ENCODE measurements at places on chromosomes 4 and X.
A peak's percentile ranks its signal among the peaks of the same experiment; 100 is the strongest.

- DNase-seq: no peak
Observed at GRCh38 chrX:121333942-121334341, 286.5 kb downstream of the GLUD2 start.

DNA sequence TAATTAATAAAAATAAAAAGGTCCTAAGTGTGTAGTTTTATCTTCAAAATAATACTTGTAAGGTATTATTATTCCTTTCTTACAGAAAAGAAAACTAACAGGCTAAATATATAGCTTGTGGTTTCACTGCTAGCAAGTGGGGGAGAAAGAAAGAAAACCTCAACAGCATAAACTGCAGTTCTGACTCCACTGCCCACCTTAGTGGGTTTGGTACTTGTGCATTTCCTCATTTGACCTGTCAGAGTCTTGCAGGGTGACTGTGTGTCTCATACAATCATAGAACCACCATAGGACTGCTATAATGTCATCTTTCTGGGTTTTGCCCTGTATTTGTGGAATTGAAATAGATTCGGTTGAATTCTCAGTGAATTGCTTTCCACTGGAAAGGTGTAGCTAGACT, 94.7 kb upstream of the PUDP start:
- DNase-seq: no peak

DNA sequence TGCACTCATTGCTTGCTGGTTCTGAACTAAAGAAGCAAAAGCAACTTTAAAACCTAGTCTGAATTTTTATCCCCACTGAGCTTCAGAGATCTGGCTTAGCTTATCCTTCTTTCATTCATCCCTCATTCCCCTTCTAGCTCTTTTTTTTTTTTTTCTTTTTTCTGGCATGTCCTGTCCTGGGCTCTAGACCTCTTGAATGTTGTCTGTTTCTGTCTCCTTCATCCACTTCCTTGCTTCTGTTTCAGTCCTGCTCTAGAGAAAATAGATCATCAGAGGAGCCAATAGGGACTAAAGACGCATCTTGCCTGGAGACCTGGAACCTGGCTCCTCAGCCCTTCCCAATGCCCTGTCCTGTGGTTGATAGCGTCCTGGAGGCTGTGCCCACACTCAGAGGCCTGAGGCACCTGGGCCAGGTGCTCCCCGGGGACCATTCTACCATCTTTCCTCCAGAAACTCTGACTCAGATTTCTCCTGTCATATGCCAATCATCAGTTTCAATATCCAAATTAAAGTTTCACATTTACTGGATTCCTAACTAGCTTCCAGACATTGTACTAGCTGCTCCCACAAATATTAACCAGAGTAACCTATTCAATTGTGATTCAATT, 115.7 kb upstream of the GATB start:
- DNase-seq: no peak

DNA sequence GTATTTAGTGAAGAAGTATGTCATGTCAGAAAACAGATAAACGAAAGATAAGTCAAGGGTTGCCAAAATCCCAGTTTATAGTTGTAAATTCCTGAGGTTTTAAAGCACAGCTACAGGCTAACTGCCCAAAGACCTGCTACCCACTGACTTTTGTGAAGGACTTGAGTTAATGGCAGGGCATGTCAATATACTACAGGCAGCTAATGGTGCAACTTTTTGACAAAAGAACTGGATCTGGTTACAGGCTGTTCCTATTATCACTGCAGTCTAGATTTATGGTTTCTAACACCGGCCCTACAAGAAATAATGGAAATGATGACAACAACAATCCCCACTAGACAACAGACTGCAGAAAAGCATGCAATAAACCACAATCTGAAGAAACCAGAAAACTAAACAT, 6.4 kb downstream of the SCML2 start:
- no peak for DNase-seq

- peak; percentile 43 for DNase-seq
Observed at GRCh38 chr4:95193391-95194224, 355.2 kb downstream of the UNC5C start.

- DNase-seq: no peak
Observed at GRCh38 chrX:9663216-9663615, 102.4 kb downstream of the GPR143 start.

GRCh38 chr4:102734591-102735385, 26.0 kb downstream of the MANBA start:
- DNase-seq: no peak

DNA sequence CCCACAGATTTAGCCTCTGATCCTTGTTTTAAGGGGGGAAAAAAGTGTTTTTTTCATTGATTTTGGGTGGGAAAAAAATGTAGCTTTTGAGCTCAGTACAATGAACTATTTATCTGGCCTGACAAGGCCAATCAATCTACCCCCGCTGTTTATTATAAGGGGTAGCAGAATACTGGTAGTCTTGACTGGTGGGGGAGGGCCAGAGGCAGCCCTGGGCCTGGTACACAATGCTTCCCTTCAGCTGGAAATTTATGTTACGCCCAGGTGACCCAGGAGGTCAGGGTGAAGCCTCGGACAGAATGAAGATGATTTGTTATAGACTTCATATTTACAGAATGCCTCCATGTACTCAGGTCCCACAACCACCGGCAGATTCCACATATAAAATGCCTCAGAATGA, 143.2 kb downstream of the SH3KBP1 start:
- no peak for DNase-seq

GRCh38 chrX:110108381-110108821, 105.5 kb downstream of the TMEM164 start:
- peak; percentile 61 for DNase-seq

- DNase-seq: no peak
Observed at GRCh38 chr4:76546759-76547742, 112.0 kb downstream of the SHROOM3 start.

DNA sequence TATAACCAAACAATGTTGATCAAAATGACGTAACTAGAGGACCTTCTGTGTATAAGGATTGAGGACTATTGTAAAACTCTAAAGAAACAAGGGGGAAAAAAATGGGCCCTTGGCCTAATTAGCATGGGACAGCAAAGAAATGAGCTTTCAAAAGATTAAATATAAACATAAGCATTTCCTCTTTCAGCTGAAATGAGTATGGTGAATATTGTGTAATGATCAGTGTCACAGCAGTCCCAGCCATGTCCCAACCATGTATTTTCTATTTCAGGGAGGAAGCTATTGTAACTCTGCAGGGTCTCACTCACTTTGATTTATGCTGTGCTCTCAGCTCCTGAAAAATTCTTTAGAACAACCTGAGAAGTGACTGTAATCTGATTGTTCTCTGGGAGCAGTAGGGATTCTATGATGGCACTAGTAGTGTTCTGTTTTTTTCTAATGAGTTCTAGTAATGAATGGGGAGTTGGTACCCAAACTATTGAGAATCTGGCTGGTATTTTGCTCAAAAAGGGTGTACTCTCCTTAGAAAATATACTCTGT, 25.8 kb downstream of the ANXA10 start:
- DNase-seq: no peak

GRCh38 chrX:48899078-48899410, 1.3 kb downstream of the PQBP1 start:
- no peak for DNase-seq

- no peak for DNase-seq
Observed at GRCh38 chr4:110609044-110609750, 13.7 kb downstream of the PITX2 start.

DNA sequence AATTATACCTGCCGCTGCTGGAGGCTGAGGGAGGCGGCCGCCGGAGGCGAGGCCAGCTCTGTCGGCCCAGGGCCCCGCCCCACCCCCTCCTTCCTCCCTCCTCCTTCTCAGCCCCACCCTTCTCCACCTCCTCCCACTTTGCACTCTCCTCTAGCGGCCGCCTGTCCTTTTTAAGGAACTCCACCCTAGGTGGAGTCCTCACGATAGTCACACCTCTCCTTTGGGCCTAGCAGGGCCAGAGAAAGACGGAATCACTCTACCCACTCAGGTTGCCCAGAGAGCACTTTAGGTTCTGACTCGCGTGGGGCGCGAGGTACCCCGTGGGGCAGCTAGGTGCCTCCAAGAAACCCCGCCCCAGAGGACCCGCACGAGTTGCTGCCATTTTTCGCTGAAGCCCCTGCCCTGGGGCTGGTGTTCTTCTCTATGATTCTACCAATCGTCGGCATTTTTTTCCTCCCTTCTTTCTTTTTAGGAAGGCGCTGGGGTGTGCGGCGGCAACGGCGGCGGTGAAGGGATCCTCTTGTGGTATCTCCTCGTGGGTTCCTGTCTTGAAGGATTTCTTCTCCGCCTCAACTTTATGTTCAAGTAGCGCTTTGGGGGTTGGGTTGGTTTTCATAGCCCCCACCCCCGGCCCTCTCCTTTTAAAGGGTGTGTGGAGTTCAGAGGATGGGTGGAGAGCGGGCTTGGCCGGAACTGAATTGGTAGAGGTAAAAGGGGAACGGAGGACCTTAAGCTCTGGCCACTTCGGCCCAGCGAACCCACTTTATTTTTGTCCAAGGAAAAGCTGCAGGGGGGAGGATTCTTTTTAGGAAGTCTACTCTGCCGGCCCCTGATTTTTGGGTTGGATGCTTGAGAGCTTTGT, at the start of gene KLF8:
TSS of gene KLF8 (plus strand) at position 136 of the 862 bp plus-strand sequence. CDS start 979 bp downstream, outside the sequence.
- DNase-seq: no peak
